Breast epithelium (tissue), 4 donors: ENCODE measurements at places on chromosomes 4 and X. TPM values are rescaled to one million over a fixed set of nuclear protein-coding genes. Genes with fewer than 3 reads are reported as not detected.

DNA sequence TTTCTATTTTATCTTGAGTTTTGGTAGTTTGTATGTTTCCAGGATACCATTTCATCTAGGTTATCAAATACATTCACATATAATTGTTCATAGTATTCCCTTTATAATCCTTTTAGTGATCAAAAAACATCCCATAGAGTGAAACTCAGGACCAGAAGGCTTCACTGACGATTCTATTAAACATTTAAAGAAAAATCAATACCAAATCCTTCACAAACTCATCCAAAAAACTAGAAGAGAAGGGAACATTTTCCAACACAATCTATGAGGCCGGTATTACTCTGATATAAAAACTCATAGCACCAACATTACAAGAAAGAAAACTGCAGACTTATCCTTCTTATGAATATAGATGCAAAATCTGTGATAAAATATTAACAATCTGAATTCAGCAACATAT, 203.4 kb downstream of the ANKRD50 start:
- H3K27me3 ChIP-seq, result no peaks in the 10 kb centered on the region
- H3K27ac ChIP-seq, result no peak overlapping the region
- no peak overlapping the region for H3K4me3 ChIP-seq
- no peak for DNase-seq
- no peaks in the 10 kb centered on the region for H3K36me3 ChIP-seq

DNA sequence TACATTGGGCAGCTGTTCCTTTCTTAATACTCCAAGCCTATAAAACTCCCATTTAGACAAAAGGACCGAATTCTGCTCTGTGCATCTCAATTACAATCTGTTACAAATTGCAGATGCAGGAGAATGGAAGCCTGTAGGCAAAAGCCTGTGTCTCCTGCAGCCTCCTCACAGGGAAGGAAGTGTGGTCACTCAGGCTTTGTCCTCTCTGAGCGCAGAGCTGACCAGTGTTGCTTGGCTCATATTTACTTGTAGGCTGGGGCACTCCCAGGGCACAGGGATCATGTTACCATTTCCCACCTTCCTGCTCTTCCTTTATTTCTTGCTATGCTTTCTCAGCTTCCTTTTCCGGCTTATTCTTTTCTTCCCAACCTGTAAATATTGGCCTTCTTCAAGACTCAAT, 15.7 kb downstream of the SUPT20HL2 start:
- no peak overlapping the region for H3K27ac ChIP-seq
- DNase-seq, result no peak
- no peaks in the 10 kb centered on the region for H3K36me3 ChIP-seq
- H3K4me3 ChIP-seq, result no peak overlapping the region
- no peaks in the 10 kb centered on the region for H3K4me1 ChIP-seq
- H3K27me3 ChIP-seq, result peaks cover 49% of the 10 kb centered on the region

DNA sequence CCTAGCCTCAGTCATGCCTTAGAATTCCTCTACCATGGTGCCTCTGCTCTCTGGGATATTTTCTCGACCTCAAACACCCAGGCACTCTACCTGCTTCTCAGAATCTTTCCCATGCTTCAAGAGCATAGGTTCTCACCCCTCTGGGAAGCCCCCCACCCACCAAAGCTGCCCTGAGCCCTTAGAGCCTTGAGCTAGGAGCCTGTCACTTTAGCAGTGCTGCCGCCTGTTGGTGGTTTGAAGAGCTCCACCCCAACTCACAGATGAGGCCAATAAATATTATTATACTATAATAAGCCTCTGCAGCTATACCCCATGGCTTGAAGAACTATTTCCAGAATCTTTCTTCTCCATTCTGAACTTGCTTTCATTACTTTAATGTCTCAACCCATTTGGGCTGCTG, 109.7 kb downstream of the RTL5 start:
- H3K27ac ChIP-seq, result no peak overlapping the region
- DNase-seq, result no peak
- no peaks in the 10 kb centered on the region for H3K36me3 ChIP-seq
- no peaks in the 10 kb centered on the region for H3K4me1 ChIP-seq
- H3K4me3 ChIP-seq, result no peak overlapping the region
- H3K27me3 ChIP-seq, result peaks cover 90% of the 10 kb centered on the region

DNA sequence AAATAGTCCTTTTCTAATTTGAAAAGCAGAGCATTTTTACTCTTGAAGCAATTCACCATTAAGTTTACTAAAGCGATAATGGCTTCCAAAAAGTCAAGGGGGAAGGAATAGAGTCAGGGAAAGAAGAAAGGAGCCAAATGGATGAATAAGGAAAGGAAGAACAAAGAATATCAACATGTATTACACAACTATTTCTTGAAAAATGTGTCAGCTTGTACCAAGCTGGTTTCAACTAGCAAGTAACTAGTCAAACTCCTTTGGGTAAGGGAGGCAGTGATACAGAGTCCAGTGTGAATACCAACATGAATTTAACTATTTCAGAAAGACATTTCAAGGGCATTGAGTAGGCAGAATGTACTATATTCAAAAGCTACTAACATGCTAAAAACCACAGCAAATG, 112.1 kb downstream of the ARHGAP6 start:
- H3K27ac ChIP-seq, result no peak overlapping the region
- no peaks in the 10 kb centered on the region for H3K27me3 ChIP-seq
- no peaks in the 10 kb centered on the region for H3K4me1 ChIP-seq

- no peak for DNase-seq
- H3K36me3 ChIP-seq, result no peaks in the 10 kb centered on the region
- no peak overlapping the region for H3K27ac ChIP-seq
- H3K4me1 ChIP-seq, result no peaks in the 10 kb centered on the region
Observed at GRCh38 chr4:88012647-88013046, 5.2 kb downstream of the PKD2 start.

CCKAR gene
- not detected for total RNA-seq

YY2 gene
- total RNA-seq, result 5.0 TPM

NUDT6 gene
- 8.2 TPM for total RNA-seq

GAB3 gene
- 3.9 TPM for total RNA-seq
